ENCODE measurements at places on chromosomes 16 and 17.

GRCh38 chr16:51382940-51383339, 231.9 kb upstream of the SALL1 start:
- no peak for DNase-seq

GRCh38 chr17:67208232-67208631, 36.8 kb downstream of the HELZ start:
- DNase-seq = no peak

DNA sequence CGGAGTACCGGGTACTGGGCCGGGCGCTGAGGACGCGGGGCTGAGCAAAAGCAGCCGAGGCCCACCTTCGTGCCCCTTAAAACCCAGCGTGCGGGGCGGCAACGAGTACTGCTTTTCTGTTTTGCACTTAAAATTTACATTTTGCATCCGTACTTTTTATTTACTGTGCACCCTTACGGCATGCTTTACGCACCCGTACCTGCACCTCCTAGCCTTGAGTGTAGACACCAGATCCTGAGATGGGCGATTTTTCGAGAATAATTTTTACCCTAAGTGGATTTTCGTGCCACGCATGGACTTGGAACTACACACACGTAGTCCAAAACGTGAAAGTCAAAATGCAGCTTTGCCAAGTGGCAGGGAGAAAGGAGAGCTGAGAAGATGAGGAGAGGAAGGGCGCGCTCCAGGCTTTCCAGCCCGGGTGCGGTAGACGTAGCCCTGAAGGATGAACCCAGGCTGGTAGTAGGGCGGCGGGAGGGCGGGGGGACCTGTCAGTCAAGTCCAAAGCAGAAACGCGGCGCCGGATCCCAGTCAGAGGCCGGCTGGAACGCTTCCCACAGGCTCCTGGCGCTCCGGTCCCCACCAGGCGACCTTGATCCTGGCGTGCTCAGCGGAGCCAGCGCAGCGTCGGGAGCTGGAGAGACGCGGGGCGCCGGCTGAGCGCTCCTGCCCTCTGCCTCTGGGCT, 1.2 kb upstream of the CBLN1 start:
- DNase-seq = no peak

DNA sequence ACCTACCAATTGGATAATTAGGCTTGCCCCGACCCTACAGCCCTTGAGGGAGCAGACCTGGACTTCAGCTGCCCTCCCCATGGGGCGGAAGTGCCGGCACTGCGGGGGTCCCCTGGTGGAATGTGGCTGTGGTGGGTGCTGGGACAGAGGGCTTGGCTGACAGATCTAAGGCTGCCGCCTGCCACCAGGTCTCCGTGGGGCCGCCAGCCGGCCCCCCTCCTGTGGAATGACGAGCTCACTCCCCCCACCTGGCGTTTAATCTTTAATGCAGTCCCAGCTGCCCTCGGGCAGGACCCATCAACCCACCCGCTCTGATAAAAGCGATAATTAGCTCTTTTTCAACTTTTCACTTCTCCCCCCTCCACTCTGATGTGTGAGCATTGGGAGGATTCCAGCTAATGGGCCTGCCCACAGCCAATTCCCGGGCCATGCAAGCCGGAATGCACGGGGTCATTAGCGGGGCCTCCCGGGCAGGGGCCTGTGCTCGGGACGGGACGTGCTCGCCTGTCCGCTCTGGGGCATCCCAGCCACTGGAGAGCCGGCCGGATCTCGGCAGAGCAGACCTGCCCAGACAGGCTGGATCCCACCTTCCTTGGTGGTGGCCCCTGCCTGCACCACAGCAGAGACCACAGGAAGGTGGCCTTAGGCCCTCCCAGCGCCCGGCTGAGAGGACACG, 28.3 kb upstream of the GOSR2 start:
- no peak for DNase-seq

GRCh38 chr17:3799181-3799945, 1.6 kb downstream of the ITGAE start:
- DNase-seq = no peak

DNA sequence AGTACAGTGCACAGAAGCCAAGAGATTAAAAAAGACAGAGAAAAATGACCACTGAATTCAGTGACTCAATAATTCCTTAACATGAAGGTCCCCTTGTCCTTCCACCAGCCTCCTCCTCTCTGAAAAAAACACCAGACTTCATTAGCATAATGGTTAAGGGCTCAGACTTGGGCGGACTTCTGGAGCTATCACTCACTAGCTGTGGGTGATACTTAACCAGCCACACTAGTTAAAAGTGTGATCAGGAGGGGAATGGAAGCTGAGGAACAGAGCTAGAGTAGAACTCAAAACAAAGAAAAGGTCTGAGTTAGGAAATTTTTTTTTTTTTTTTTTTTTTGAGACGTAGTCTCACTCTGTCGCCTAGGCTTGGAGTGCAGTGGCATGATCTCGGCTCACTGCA, 23.2 kb downstream of the ZNF652 start:
- DNase-seq = no peak

GRCh38 chr16:81136390-81137335, 40.5 kb upstream of the GCSH start:
- no peak for DNase-seq

DNA sequence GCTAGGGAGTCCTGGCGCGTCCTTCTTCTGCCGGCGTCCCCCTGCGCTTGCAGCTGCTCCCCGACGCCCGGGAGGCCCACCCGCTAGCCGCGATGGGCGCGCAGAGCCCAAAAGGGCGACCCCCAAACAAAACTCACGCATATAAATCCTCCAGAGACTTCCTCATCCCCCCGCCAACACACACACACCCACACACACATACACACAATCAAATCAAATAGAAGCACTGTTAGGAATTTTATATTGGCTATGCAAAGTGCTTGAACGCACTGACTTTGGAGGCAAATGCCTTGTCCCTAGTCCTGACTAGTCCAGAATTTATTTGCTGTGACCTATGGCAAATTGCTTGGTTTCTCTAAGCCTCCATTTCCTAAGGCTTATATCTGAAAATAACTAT, 23.8 kb upstream of the CRYM start:
- no peak for DNase-seq

DNA sequence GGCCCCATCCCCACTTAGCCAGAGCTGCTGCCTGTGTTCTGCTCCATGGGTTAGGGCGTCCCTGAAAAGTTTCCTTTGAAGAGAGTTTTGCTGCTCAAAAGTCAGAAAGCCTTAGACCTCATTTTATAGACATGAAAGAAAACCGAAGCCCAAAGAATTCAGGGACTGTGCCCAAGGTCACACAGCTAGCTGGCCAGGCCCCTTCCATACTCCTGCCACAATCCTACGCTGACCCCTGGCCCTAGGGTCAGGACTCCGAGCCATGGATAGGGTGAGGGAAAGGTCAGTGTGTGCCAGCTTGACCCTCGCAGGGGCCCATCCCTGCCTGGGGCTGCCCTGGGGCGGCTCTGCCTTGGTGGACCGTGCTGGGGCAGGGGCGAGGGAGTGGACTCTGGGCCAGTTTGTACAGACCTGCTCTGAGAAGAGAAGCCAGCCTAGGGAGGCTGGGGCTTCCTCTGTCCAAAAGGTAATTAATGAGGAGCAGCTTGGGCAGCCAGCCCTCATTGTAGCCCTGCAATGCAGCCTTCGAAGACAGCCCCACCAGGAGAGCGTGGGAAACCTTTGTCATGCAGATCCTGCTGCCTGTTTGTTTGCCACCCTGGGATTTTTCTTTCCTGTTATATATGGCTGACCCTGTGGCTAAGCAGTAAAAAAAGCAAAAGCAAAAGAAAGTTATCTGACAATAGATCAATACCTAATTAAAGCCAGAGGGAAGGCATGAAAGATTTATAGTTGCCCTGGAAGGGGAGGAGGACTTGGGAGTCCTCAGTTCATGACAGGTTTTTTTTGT, 37.4 kb downstream of the RHBDL3 start:
- no peak for DNase-seq

Measured in activated naive CD4-positive, alpha-beta T cell (primary cell).